ENCODE measurements at places on chromosomes 4 and X.
A peak's percentile ranks its signal among the peaks of the same experiment; 100 is the strongest.

DNA sequence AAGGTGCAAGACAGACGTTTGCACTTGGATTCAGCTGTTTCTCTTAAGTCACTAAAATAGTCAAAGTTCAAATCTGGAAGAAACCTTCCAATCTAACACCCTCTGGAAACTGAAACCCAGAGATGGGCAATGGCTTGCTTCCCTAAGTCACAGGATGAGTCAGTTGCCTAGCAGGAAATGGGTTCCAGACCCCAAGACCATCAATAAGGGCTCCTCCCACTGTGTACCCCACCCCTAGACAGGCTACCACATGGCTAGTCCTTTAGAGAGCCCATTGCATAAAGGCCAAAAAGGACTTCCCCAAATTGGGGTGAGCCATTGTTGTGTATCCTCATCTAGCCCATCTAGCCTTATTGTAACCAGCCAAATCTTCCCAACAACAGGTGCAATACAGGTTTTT is 216.2 kb downstream of the HS6ST2 start:
- no peak for DNase-seq

DNA sequence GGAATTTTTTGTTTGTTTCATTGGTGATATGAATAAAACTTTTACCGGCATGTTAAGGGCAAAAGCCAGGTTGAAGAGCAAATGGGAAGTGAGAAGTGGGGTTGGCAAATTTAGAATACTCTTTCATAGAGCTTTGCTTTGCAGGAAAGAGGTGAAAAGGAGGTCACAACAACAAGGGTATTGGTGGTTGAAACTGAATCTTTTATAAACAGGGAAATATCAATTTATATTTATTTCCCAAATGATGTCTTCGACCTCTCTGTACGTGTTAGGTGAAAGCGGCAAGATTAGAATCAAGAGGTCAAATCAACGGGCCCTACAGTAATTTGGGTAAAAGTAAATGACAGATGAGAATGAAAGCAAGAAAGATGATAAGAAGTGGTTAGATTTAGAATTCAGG is 3.4 kb downstream of the SMR3A start:
- DNase-seq = no peak

DNA sequence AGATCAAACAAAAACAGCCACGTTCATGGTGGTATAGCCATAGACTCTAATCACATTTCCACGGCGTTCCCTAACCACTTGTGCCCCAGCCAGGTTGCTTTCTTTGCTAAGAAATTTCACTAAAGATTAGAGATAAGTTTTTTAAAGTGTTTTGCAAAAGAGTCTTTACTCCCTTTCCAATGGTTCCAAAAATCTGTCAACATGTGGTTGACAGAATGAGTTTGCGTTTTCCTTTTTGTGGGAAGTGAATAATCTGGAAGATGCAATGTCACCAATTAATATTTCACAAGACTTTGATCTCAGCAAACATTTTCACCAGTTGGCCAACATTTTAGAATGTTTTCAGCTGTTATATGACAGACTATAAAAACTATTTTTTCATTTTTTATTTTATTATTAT is 35.3 kb downstream of the CXCL1 start:
- DNase-seq = no peak

DNA sequence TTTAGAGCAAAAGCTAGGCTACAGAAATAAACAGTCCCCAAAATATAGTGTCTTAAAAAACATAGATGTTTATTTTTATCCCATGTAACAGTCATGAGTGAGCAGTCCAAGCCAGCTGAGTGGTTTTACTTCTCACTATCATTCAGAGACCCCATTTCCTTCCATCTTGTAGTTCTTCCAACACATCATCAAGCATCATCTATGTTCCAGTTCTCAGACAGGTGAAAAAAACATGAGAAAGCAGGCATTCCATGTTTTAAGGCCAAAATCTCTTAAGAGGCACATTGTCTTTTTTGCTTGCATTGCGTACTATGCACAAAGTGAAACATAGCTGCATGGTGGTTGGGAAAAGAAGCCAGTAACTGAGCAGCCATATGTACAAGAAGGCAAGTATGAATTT is 128.6 kb downstream of the ATOH1 start:
- no peak for DNase-seq

DNA sequence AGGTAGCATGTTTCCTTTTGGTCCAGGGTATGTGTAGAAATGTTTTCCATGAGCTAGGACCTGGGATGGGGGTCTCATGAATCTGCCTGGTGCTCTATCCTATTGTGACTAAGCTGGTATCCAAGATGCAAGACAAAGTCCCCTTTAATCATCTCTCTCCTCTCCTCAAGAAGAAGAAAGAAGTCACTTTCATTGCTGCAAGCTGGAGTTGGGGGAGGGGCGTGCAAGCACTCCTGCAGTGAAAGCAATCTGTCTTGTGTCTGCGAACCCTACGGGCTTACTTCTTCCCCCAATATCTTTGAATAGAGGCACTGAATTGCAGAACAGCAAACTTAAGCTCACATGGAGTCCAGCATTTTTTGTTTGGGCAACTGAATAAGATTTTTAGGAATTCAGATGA is 27.2 kb upstream of the GRPR start:
- DNase-seq = no peak

GRCh38 chr4:165680821-165681220 is 192.2 kb upstream of the TLL1 start:
- no peak for DNase-seq

DNA sequence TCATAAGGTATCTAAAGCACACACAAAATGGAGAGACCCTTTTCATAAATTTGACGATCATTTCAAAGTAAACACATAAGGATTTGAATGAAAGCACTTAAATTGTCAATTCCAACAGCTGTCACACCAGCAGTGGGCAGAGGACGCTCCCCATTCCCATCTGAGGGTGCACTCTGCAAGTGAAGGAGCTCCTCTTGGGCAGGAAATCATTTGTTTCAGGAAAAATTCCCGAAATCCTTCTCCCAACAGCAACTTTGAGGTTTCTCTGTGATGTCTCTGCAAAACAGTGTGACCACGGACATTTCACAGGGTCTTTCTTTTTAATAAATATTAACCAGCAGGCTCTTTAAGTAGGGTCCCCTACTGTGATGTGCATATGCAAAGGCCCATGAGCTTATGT is 111.0 kb downstream of the EPHA5 start:
- no peak for DNase-seq

- no peak for DNase-seq
Observed at GRCh38 chrX:15530318-15530717, 29.7 kb downstream of the BMX start.

- no peak for DNase-seq
Observed at GRCh38 chr4:10694828-10695209, 10.3 kb upstream of the CLNK start.

DNA sequence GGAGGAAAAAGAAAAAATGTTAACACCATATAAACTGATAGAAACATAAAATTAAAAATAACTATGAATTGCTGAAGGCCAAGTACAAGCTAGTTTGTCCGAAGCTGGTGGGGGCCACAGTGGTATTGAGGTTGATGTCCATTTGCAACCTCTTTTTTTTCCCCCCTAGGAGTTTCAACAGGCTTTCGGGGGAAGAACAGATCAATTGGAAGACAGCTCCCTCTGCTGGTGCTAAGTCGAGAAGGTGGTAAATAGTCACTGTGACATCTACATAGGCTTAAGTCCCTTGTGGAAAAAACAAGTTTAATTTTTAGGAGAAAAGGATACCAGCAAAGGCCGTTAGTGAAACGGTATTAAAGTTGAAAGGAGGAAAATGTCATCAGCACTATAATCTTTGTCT is 115.7 kb upstream of the ZXDA start:
- peak; percentile 56 for DNase-seq

All from OCI-M1 (cell line).